NCI-H1436 treated with DMSO at 0.1 percent for 48 hours (cell line): ENCODE measurements at places on chromosomes 3 and 15.
A peak's percentile ranks its signal among the peaks of the same experiment; 100 is the strongest.

- DNase-seq = no peak
Measured at GRCh38 chr3:173553635-173554280, 156.2 kb downstream of the NLGN1 start.

GRCh38 chr15:41660235-41661077 lies at the start of gene MGA:
Gene MGA, plus strand, starts transcription at chr15:41660405.
- peak; percentile 77 for DNase-seq

GRCh38 chr3:46029953-46030543 lies 2.8 kb upstream of the XCR1 start:
- DNase-seq = no peak

DNA sequence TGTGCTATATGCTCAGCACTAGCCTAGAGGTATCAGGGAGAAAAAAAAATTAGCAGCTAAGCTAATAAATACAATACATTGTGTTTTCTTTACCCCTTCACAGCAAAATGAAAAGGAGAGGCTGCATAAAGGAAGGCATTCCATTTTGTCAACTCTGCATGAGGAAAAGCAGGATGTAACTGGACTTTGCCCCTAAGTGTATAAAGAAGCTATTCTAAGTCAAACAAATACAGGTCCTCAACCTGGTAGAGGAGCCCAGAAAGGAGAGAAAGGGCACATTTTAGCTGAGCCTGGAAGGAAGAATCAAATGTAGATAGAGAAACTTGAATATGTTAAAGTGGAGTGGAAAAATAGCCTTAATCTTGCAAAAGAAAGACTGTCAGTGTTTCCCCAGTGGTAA lies 89.0 kb upstream of the SPRED1 start:
- no peak for DNase-seq

DNA sequence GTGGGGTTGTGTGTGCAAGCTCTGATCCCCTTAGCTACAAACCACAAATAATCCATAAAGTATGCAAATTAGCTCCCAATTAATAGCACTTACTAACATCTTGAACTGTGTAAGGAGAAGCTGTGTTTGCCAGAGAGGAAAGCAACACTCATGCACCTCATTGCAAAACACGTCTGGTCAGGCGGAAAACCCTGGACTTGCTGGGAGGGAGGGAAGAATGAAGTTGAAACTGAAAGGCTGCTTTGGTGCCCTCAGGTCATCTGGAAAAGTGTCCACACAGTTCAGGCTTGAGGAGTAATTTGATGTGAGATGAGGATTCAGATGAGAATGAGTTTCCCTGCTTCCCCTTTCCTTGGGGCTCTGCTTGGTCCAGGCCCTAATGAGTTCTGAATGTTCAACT lies 185.5 kb upstream of the ANKRD28 start:
- no peak for DNase-seq

GRCh38 chr15:50098545-50098944 lies 20.5 kb downstream of the ATP8B4 start:
- no peak for DNase-seq

DNA sequence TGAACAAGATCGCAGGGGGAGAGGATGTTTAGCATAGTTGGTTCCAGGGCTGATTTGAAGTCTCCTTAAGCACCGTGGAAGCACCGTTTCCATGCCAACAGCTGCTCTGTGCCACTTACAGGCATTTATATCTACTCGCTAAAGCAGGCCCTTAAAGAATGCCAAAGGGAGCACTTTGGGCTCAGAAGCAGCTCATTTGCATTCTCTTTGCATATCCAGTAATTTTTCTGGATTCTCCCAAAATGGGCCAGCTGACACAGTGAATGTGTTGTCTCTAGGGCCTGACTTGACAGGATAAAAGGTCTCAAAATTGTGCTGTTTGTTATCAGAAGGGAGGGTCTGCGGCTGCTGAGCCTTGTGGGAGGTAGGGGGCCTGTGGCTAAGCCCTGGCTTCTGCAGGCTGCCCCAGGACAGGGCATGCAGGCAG lies 138.6 kb downstream of the FBLN2 start:
- no peak for DNase-seq

DNA sequence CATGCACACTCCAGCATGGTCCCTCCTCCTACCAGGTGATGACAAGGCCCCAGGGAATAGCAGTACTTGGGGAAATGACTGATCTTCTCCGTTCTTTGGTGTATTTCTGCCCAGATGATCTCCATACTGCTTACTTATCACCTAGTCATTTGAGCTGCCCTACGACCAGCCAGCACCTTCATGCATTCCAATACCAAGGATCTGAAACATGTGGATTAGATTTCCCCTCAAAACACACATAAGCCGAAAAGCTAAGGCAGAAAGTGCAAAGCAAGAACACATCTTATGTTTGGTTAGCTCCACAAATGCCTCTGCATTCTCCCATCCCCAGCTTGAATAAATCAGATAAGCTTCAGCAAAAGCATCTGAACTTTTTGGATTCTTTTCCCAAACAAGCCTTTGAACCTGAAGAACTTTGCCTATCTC lies 64.8 kb upstream of the BCL6 start:
- DNase-seq = no peak
